ENCODE measurements at places on chromosomes 11 and 22.

- no peak for DNase-seq
These were observed 34.3 kb downstream of the PLEKHB1 start for GRCh38 chr11:73680687-73681086.

- DNase-seq: no peak
These were observed 109.6 kb upstream of the CHORDC1 start for GRCh38 chr11:90332415-90332814.

- DNase-seq: no peak
These were observed 87.1 kb upstream of the YWHAH start for GRCh38 chr22:31857247-31857646.

GRCh38 chr11:75721852-75722668 is 4.4 kb downstream of the MOGAT2 start:
- no peak for DNase-seq

DNA sequence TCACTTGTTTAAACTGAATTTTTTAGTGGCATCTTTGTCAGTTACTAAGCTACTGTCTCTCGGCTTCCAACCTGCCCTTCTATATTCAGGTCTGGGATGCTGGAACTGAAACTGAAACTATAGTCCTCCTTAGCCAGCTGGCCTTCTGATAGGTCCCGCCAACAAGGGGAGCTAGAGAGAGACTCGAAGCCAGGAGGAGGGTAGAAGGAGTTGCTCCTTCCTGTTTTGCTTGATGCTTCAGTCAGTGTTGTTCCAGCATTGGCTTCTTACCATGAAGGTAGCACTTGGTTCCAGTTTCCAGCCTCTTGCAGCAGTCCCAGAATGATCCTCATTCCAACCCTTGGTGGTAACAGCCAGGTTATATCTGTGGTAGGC is 32.9 kb upstream of the HORMAD2 start:
- no peak for DNase-seq
